A549 (cell line): ENCODE measurements at places on chromosomes 6 and 20. TPM values are rescaled to one million over a fixed set of nuclear protein-coding genes. Genes with fewer than 3 reads are reported as not detected.

TRIM15 gene
- 0.04 to 0.09 TPM (median 0.08 TPM) in 3 replicates for polyA plus RNA-seq

ULBP2 gene
- polyA plus RNA-seq, result 4.2 to 5.0 TPM (median 4.5 TPM) in 3 replicates

NHLRC1 gene
- polyA plus RNA-seq, result 2.7 to 3.1 TPM (median 3.1 TPM) in 3 replicates

LYRM2 gene
- 33.2 to 38.1 TPM (median 35.0 TPM) in 3 replicates for polyA plus RNA-seq

CEP85L gene
- 1.3 to 1.5 TPM (median 1.4 TPM) in 3 replicates for polyA plus RNA-seq

OR2B6 gene
- 0.11 to 0.24 TPM (median 0.18 TPM) in 3 replicates for polyA plus RNA-seq

CLDN20 gene
- polyA plus RNA-seq, result not detected in 3 replicates

OXT gene
- not detected in 3 replicates for polyA plus RNA-seq

HMGCLL1 gene
- polyA plus RNA-seq, result 0.28 to 0.33 TPM (median 0.31 TPM) in 3 replicates

GPX5 gene
- polyA plus RNA-seq, result not detected in 3 replicates

- DNase-seq, result no peak
Observed at GRCh38 chr6:121770943-121771342, 335.5 kb downstream of the GJA1 start.

GRCh38 chr20:46010491-46011391 lies 2.0 kb downstream of the MMP9 start:
- DNase-seq, result no peak

- no peak for DNase-seq
Observed at GRCh38 chr6:20033697-20034407, 178.4 kb downstream of the MBOAT1 start.

DNA sequence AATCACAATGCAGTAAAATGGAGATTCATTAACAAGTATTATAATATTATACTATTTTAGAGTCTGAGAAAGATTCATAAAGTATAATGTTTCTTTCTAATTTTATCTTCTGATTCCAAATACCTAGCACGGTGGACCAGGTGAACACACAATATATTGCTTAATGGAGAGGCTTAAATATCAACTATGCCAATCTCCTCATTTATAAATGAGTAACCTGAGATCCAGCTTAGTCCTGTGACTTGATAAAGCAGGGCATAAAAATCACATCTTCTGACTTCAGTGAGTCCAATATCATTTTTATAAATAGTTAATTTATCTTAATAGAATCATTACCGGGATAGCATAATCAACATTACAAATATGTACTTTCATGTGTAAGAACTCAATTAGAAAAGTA lies 144.4 kb upstream of the GJE1 start:
- DNase-seq, result no peak

DNA sequence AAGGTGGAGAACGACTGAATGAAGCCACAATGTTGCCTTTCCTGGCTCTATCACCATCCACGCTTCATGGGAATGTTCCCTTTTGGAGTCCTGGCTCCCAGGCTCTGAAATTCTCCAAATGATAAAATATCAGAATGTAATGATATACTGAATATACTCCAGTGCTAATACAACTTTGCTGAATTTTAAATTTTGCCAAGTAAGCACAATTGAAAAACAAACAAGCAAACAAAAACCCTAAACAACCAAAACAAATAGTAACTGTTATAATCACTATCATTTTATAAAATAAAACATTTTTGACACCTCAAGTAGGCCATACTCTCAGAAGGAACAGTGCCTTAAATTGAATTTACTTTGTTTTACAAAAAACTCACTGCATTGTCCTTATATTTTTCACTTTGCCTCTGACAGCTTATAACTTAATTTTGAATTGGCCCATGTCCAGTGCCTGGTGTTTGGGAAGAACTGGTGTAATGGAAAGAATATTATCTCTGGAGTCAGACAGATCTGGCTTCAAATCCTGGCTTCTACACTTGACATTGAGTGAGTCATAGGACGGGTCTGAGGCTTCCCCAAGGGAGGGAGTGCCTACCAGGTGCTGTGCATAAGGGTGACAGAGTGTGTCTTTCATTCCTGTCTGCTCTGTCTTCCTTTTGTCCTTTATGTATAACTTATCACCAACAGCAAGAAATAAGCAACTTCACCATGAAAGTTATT lies 698.3 kb downstream of the EPM2A start:
- DNase-seq, result no peak

DNA sequence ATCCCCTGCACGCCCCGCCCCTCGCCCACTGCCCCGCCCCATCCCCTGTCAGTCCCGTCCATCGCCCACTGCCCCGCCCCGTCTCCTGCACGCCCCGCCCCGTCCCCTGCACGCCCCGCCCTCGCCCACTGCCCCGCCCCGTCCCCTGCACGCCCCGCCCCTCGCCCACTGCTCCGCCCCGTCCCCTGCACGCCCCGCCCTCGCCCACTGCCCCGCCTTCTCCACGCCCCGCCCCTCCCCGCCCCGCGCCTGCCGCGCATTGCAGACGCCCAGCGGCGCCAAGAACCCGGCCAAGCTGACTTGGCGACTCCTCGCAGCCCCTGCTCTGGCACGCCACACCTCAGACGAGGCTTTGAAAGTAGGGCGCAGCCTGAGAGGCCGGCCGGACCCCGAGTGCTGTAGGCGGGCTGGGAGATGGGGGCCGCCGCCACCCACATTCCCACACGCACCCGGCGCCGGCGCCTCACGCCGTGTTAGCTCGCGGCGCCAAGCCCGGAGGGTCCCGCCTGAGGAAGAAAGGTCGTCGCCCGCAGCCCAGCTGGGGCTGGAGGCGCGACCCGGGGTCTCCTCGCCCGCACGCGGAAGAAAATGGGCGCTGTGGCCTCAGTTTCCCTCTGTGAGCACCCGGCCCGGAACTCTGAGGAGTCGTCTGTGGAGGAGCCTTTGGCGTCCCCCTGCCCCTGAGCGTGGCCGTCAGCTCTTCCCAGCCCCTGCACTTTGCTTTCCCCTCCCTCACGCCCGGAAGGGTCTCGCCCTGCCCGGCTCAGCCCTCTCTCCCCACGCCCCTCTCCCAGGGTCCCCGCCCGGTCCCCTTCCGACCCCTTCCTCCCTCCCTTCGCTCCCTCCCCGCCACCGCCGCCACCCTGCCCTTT lies at the start of gene RAD21L1:
RAD21L1 (plus strand) TSS at position 262 of the 872 bp plus-strand sequence. CDS start 2,410 bp downstream, outside the sequence.
- peak; percentile 86 for DNase-seq

DNA sequence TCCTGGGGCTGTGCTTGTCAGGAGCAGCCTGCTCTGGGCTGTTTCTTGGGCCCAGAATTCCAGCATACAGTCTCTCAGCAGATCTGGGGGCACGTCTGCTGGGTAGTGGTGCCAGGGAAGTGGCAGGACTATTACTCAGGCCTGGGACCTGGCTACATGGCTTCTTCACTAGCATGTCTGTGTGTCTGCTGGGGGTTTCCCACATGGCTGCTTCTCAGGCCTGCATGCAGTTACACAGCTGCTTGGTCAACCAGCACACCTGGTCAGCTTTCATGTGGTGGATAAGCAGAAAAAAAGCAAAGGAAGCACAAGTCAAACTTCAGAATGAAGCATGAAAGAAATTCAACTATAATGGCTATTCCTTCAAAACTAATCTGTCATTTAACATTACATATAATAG lies 316.2 kb upstream of the NOX3 start:
- DNase-seq, result no peak

DNA sequence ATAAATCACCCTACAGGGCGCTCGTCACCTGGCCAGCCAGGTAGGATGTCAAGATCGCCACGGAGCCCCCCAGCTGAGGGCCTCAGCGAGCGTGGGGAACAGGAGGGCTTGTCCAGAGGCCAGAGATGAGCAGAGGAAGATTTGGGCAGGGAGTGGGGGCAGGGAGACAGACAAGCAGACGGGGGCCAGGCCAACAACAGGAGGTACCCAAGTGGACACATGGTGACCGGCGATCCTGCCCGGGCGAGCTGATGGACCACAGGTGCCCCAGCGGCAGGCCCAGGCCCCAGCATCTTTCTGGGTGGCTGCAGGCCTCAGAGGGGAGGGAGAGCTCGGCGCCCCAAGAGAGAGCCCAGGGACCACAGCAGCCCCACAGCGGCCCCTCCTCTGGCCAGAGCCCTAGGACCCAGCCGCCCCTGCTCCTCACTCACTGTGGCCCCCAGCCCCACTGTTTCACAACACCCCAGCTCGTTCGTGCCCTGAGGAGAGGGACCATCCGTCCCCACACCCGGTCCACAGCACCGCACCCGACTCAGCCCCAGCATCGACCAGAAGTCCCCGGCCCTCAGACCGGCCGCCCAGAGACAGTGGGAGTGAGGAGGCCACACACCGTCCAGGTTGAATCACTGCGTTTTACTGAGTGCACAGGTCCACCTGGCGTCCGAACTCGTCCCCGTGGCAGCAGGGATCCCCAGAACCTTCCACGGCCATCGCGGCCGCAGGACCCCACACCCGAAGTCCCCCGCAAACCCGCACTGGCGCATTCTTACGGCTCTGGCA lies 38.6 kb upstream of the CHRNA4 start:
- no peak for DNase-seq

DNA sequence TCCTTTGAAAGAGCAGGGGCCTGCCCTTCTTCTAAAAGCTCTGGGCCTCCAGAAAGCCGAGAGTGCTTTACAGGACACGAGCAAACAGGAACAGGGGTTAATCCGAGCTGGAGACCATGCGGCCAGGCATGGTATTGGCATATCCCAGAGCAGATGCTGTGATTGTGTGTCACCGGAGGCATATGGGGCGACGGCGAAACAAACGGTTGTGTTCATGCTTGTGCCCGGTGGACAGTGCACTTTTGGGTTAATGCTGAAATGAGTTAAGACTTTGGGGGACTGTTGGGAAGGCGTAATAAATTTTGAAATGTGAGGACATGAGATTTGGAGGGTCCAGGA lies 1088.7 kb upstream of the DEFB115 start:
- DNase-seq, result no peak

DNA sequence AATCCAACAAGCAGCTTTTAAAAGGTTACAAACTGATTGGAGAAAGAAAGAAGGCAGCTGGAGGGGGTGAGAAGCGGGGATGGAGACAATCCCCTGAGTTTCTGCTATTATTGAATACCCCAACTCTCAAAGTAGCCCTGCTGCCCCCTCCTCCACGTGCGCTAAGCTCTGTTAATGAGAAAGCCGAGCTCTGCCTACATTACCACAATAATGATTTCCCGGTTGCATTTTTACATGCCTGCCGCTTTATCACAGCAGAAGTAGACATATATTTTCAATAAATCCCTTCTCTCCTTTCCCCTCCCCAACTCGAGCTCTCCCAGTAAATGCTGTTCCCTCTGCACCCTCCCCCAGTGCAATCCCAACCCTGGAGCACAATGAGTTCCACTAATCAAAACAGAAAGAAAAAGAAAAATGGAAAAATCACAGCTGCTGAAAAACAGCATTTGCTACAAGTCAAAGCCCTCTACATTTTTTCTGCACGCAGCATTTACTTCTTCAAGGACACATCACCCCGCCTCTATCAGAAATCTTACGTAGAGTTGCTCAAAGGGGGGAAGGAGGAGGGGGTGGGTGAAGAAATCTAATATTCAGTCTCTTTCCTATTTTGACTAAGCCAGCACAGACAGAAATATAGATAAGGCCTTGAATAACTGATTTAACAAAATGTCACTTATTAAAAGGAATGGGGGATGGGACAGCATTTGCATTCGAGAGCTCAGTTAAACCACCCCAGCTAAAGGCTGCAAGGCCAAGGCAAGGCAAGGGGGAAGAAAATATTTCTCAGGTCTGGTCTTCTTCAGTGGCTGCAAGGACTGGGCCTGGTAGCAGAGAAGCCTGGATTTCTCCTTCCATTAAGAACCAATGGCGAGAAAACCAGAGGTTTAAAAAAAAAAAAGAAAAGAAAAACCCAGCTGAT lies 10.7 kb downstream of the TRERF1 start:
- DNase-seq, result no peak

DNA sequence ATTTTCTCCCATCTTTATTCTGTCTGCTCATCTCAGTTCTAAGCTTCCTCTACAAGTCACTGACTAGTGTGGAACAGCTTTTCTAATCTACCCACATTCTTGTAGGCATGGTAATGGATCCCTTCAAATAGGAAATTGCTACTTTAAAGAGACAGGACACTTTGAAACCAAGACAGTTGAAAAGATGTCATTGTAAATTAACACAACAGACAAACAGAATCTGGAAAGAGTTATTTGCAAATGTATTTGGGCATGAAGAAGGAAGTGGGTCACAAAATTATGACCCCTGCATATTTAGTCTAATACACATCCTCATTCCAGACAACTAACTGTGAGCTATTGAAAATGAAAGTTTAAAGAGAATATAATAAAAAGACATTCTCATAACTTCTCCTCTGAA lies 298.2 kb upstream of the MARCKS start:
- no peak for DNase-seq

DNA sequence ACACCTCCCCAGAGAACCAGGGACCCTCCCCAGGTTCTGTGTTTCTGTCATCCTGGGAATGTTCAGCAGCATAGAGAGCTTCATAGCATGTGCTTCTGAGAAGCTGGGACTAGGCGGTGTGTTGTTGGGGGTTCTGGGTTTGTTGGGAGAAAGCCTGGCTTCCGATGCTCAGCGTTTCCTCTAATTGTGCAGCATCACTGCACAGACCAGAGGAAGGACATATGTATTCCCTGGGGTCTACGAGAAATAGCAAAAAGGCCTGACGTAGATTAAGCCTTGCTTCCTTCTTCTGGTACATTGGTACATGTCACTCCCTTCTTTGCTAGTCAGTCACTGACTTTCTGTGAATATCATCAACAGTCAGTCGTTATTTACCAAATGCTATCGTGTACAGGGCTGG lies 96.9 kb upstream of the SGK1 start:
- DNase-seq, result no peak

DNA sequence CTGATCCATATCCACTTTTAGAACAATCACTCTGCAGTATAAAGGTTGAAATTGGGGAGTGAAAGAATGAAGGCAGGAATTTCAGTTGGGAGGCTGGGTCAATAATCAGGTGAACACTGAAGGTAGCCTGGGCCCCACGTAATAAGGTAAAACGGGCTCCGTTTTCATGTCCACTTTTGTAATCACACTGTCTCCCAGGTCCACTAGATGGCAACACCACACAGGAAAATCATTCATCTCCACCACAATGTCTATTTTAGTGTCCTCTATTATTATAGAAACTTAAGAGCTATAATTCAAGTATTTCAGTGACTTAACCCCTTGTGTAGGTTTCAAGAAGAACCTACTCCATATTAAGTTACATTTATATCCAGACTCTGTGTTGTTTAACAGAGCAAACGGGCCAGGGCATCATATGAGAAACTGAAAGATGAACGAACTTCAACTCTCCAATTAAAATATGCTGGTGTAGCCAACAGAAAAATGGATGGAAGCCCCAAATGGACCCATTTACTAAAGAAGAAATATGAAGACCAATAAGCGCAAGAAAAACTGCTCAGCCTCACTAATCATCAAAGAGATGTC lies 45.9 kb upstream of the MC3R start:
- DNase-seq, result peak; percentile 7
